ENCODE measurements at places on chromosomes 16 and 17. TPM values are rescaled to one million over a fixed set of nuclear protein-coding genes. Genes with fewer than 3 reads are reported as not detected.

DNA sequence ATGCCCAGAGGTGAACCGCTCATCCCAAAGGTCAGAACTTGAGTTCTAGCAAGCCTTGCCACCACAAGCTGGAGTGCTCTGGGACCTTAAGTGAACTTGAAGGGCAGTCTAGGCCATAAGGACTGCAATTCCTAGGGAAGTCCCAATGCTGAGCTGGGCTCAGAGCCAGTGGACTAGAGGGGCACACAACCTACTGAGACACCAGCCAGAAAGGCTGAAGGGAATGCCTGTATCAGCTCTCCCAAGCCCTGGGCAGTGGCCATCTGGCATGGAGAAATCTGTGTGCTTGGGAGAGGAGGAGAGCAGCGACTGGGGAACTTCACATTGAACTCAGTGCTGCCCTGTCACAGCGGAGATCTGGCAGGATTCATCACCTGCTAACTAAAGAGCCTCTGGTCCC is 201.3 kb downstream of the CEP112 start:
- no peak for DNase-seq

- no peak for DNase-seq
These were observed 15.2 kb downstream of the RDM1 start for GRCh38 chr17:35915153-35915964.

DNA sequence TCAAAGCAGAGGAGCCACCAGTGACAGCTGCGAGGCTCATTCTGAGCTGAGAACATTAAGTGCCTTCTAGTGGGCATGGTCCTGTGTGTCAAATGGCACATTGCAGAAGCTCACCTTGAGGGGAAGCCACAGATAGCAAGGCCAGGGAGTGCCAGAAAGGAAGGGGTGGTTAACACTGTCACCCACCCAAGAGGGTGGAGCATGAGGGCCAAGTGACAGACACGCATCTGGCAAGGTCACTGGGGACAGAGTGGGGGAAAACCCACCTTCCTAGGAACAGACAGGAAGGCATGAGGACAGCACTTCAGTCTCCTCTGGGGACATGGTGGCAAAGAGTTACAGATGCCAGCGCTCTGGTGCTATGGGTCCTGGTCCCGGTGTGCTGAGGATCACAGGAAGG is 22.1 kb downstream of the NUBP1 start:
- DNase-seq = no peak

FBXW10B gene
- total RNA-seq = not detected

- DNase-seq = no peak
These were observed 2.3 kb upstream of the MAP2K3 start for GRCh38 chr17:21282231-21282630.

CA5A gene
- total RNA-seq = not detected

DNA sequence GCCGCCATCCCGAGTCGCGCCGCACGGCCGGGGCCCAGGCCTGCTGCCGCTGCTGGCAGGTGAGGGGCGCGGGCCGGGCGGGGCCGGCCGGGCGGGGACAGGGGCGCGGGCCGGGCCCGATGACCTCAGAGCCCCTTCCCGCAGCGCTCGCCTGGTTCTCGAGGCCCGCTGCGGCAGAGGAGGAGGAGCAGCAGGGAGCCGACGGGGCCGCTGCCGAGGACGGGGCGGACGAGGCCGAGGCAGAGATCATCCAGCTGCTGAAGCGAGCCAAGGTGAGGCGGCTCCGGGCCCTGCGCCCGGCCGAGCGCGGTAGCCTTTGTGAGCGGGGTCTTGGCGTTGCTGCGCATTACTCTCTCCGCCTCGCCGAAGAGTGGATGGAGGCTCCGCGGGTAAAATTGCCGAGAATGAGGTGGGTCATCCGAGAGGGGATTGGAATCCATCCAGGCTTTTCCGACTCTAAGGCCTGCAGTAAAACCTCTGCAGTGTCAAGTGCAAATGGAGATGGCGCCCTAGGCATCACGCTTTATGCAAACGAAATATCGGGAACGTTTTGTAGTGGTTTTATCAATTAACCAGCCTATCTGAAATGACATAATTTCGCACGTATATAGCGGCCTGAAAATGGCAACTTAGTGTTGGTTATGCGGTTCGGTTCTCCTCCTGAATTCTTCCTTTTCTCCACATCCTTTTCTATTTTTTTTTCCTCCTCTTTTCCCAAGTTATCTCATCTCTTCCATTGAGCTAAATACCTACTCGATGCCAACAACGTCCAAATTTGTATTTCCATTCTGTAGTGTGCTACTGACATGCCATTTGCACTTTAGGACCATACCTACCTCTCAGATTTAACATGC is 577 bp downstream of the TTC19 start:
- DNase-seq = no peak

DNA sequence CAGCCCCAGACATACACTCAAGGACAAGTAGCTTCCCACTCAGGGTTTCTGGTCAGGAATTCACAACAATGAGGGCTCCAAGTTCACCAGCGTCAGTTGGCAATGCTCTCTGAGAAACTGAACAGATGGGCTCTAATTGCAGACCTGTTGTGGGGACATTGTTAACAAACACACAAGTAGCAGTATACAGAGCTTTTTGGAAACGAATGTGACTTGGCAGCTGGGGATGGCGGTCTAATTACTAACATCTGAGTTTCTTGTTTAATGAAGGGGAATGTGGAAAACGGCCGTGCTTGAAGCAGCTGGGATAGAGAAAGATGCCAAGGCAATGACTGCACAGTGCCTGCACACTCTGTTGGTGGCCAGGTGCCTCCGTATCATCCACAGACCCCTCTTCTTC is 316.1 kb upstream of the IRX3 start:
- no peak for DNase-seq

DNA sequence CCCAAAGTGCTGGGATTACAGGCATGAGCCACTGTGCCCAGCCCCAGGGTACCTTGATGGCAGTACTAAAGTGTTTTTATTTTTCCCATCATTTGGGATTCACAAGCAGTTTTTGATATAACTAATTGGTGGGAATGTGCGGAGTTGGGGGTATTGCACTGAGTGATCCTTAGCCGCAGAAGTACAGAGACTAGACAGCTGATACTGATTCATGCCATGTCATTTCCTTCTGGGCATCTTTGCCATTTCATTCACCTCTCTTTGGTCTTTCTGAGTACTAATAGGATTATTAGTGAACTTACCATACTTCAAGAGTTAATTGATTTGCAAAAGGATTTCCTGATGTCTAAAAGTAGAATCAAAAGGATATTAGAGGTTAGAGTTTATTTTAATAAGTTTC is 9.7 kb downstream of the NMT1 start:
- no peak for DNase-seq

DNA sequence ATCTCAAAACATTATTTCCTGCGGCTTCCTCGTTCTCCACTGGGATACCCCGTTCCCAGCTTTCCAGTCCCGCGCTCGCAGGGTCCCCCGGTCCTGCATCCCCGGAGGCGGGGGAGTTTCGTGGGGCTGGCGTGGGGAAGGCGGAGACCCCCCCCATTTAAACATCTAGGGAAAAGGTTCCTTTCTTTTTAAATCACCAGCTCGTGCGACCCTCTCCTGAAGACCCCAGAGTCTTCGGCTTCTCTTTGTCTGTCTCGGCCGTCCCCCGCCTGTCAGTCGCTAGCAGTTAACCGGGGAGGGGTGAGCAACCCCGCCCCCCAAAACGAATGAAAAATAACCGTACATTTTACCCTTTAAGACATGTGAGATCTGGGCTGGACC is 473 bp upstream of the IGF2BP1 start:
- no peak for DNase-seq

GRCh38 chr16:53803451-53803850 is 99.5 kb downstream of the FTO start:
- no peak for DNase-seq

- no peak for DNase-seq
These were observed 121.3 kb downstream of the METRNL start for GRCh38 chr17:83200751-83201150.

- DNase-seq = no peak
These were observed 1.4 kb downstream of the PMP22 start for GRCh38 chr17:15263680-15264079.

EPOP gene
- 7.3 TPM for total RNA-seq

KATNIP gene
- total RNA-seq = 11.2 TPM

PIK3R5 gene
- total RNA-seq = 11.3 TPM

DNA sequence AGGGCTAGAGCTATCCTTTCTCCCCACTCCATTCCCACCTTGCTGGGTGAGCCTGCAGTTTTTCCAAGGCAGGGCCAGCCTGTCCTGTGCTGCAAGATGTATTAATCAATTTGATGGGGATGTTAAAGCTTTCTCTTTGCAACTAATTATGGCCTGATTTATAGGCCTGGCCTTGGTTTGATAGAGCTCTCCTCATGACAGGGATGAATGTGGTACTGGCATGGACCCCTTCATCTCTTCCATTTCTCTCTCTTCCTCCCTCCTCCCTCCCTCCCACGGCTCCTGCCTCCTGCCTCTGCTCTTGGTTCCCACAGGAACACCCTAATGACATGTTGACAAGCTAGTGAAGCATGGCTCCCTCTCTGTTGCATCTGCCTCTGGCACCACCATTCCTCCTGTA is 47.2 kb upstream of the SKAP1 start:
- DNase-seq = no peak

SSTR5 gene
- not detected for total RNA-seq

GRCh38 chr17:413016-413350 is 60.4 kb upstream of the RPH3AL start:
- no peak for DNase-seq

DNA sequence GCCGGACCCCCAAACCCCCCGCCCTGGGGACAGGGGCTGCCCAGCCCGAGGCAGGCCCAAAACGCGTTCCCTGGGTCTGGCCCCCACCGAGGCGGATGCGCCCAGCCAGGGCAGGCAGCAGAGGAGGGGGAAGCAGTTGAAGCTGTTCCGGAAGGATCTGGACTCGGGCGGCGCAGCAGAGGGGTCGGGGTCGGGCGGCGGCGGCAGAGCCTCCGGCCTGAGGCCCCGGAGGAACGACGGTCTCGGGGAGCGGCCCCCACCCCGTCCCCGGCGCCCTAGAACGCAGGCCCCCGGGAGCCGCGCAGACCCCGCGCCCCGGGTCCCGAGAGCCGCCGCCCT is 22.9 kb upstream of the ZFPM1 start:
- DNase-seq = no peak

TP53TG3F gene
- not detected for total RNA-seq

GRCh38 chr17:10843811-10844210 is 5.9 kb upstream of the PIRT start:
- DNase-seq = no peak

DNA sequence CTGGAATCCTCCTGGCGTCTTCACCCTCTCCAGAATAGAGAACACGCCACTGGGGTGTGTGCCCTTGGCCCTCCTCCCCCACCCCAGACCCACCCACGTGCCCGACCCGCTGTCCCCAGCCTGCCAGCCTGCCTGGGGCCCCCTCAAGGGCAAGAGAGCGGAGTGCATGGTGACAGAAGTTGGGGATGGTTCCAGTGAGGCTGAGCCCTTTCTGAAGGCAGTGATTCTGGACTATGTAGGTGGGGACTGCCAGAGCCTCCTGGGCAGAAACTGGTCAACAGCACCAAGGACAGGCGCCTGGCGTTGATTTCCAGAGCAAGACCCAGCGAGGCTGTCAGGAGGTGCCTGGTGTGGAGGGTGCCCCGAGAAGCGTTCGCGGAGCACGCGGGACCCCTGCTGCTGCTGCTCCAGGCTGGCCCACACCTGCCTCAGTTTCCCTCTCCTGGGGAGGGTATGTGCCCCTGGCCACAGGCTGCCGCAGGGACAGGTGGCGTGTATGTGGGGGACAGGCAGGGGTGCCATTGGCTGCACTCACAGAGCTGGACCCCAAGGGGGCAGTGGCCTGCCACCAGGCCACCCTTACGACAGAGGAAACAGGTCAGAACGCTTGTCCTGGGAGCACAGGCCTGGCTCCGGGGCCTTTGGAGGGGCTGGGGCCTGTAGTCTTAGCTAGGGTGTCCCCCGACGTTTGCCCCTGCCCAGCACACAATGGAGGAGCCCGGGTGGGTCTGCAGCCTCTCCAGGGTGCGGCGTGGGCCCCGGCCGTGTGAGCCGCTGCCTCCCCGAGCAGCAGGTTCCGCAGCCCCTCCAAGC is 1.2 kb downstream of the SSTR5 start:
- DNase-seq = no peak

DNA sequence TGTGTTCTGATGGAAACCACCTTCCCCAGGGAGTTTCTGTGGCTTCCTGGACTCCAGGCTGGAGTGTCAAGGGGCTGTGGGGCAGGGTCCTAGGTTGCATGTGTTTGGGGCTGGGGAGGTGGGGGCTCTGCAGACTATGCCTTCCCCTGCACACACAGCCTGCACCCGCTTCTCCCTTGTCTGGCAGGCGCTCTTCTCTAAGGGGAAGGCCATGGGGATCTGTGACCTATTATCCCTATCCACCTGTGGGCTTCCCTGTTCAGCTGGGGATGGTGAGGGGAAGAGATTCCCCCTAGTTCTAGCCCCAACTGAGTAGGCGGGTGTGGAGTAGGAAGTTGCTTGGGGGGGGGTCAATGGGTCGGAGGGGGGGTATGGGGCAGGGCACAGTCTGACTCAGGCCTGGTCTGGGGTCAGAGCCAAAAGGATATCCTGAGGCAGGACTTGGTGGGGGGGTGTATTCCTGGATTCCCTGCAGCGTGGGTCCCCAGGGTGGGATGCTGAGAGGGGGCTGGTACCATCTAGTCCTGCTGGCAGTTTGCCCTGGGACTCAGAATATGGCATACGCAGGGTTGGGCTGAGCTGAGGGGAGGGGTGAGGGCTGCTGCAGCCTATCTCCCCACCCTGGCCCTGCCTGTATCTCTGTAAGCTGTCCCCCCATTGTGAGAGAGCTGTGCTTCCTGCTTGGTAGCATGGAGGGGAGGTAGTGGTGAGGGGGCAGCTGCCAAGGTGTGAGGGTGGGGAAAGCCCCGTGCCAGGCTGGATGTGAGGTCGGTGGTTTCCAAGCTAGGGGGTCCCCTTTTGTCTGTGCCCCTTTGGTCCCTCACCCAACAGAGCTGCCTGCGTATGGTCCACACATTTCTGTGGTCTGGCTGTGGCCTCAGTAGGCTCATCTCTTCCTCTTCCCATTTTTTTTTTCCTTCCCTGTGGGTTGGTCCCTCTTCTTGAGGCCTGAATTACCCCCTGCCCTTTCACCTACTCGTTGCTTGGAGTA is 14.7 kb downstream of the RARA start:
- no peak for DNase-seq

DNA sequence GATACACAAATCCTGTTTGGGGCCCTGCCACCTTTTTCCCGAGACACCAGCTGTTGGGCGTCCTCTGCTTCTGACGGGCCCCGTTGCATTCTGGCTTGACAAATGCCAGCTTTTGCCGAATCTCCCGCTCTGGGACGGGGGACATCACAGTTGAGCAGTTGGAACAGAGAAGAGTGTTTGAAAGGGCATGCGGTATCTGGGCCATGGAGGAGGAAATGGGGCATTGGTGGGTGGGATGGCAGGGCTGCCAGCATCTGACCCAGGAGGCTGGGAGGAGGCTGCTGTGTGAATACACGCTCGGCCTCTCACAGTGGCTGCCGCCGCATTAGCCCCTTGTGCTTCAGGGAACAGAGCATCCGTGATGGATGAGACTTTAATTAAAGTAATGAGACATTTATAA is 184.3 kb upstream of the TNRC6C start:
- no peak for DNase-seq

DNA sequence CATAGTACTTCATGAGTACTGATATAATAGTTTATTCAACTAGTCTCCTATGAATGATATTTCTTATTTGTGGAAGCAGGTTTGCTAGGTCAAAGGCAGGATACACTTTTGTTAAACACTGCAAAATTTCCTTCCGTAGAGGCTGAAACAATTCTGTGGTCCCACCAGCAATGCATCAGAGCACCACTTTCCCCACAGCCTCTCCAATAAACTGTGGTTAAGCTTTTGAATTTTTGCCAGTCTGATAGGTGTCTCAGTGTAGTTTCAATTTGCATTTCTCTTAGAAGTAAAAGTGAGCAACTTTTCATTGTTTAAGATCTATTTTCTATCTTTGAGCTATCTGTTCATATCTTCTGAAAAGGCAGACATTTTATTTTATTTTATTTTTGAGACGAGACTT is 36.4 kb upstream of the CORO6 start:
- no peak for DNase-seq

Data from esophagus muscularis mucosa (tissue), 4 donors.